ENCODE measurements at places on chromosomes 6 and 20.

DNA sequence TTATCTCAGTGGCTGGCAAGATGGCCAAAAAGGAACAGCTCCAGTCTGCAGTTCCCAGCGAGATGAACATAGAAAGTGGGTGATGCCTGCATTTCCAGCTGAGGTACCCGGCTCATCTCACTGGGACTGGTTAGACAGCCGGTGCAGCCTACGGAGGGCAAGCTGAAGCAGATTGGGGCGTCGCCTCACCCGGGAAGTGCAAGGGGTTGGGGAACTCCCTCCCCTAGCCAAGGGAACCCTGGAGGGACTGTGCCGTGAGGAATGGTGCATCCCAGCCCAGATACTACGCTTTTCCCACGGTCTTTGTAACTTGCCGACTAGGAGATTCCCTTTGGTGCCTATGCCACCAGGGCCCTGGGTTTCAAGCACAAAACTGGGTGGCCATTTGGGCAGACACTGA, 324.7 kb downstream of the GJA1 start:
- DNase-seq: no peak

DNA sequence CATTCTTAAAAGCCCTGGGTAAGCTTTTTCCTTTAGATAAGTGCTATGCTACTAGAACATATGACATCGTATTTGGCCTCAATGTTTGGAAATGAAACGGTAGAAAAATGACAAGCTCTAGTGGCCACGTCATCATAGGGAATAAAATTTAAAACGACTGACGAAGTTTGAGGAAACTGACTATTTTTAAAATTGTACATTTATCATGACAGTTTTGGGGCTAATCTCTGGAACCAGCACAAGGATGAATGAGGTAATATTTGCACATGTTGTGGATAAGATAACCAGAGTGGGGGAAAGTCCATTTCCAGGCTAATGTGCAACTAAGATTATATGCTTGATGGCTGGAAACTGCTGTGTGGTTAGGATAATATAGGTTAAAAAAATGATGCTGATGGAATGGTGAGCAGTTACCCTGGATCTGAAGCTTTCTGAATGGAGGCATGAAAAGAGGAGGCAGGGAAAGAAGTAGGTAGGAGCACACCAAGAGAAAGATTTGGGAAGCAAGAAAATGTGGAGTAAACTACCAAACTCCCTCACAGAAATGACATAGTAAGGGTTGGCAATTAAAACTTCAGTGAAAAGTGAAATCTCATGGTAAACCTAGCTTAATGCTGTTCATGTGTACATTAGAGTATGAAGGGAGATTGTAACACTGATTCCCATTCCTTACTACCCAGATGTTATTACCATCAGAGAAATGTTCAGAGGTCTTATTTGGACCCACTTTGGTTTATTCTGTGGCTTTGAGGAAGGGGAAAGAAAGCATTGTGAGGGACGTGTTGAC, 42.7 kb upstream of the CEP162 start:
- DNase-seq: no peak

DNA sequence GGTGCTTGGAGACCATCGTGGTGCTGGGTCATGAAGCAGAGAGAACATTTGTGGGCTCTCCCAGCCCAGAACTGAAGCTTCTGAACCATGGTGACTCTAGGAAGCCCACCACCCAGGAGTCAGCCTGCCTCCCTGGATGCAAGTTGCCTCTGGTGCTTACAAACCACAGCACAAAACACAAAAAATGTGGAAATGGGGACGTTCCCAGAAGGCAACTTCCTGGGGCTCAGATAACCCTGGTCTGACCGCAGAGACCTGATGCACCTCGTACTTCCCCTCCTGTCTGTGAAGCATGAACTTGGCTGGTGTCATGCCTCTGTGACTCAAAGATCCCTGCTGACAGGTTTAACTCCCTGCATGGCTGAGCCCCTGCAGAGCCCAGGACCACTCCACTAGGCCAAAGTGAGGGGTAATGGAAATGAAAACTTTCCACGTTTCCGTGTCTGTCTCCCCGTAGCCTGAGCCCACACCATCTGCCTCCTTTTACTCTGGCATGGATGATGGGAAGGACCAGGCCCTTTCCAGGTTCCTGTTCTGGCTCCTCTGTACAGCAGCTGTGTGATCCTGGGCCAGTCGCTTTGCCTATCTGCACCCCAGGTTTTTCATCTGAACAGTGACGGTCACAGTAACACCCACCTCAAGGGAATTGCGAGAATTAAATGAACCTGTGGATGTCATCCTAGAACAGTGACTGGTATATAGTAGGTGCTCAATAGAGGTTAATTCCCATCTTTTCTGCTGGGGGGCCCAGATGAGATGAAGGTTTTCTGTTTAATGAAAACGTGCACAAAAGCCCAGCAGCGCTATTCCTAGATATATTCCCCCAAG, 57.7 kb downstream of the PPP1R16B start:
- no peak for DNase-seq

- DNase-seq: no peak
Observed at GRCh38 chr20:35360033-35360432, 51.7 kb downstream of the UQCC1 start.

GRCh38 chr6:84227044-84227433, 404 bp downstream of the CEP162 start:
- DNase-seq: no peak

- DNase-seq: no peak
Observed at GRCh38 chr20:31565699-31566318, 39.3 kb upstream of the ID1 start.

GRCh38 chr20:23289249-23289648, 61.3 kb upstream of the NXT1 start:
- no peak for DNase-seq

DNA sequence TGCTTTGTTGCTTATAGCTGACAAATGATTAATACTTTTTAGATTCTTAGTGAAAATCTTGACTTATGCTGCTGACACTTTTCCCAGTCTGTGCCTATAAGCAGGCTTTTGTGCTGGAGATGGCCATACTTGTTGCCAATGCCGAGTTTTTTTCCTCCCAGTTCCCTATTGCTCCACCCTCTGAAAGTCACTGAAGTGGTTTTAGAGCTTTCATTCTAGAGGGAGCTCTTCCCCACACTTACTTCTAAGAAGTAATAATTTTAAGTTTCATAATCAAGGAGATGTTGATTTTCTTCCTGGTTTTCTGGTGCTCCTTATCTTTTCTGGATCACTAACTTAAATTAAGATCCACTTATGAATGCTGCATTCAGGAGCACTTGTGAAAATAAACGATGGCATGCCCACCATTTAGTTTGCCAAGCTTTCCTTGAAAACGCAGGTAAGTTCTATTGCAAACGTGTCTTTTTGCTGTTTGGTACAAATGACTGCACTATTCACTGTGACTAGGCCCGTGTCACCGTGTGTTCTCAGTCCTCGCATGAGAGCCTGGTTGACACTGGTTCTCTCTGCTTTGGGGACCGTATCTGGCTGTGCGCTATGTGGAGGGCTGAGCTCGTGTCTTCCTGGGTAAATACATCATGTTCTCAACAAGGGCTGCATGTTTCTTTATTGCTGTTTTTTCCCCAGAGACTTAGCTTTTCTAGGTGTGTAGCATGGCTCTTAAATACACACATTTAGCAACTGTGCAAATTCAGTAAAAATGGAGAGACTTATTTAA, 50.2 kb downstream of the GFRA4 start:
- DNase-seq: no peak

- DNase-seq: peak; percentile 33
Observed at GRCh38 chr6:44524476-44525227, 137.1 kb downstream of the CDC5L start.

DNA sequence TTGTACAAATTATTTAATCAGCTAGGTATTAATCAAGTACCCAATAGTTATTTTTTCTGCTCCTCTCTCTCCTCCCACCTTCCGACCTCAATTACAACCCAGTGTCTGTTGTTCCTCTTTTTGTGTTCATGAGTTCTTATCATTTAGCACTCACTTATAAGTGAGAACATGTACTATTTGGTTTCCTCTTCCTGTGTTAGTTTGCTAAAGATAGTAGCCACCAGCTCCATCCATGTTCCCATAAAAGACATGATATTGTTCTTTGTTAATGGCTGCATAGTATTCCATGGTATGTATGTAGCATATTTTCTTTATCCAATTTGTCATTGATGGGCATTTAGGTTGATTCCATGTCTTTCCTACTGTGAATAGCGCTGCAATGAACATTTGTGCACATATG, 652.8 kb upstream of the CITED2 start:
- no peak for DNase-seq

- no peak for DNase-seq
Observed at GRCh38 chr20:49859807-49860206, 47.2 kb downstream of the SLC9A8 start.

GRCh38 chr6:106473812-106474211, 113.3 kb downstream of the CRYBG1 start:
- DNase-seq: no peak

- no peak for DNase-seq
Observed at GRCh38 chr20:3686867-3687321, 5.1 kb upstream of the ADAM33 start.

DNA sequence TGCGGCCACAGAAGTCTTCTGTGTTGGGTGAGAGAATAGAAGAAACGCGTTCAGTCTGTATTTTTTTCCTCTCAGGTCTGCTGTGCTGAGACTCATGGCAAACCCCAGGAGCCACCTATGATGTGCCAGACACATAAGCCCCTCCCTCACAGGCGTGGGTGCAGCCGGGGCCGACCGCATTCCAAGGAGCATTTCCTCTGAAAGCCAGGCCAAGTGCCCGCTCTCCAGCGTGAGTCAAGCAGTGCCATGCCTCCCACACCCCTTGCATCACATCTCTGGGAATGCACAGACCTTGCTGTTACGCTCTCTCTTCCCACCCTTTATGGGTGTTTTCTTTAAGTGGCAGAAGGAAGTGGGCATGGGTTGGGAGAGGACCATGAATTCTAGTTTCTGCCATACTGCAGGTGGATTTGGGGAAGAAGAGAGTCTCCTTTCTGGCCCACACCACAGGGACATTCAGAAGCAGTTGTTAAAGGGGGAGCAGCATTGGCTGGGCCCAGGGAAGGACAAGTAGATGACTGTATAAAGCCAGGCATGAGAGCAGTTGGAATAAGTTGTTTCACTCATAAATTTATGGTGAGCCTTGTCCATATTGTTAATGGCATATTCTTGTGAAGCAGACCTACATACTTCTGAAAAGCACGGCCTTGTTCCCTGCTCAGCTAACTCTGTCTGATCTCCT, 37.1 kb upstream of the TFAP2A start:
- DNase-seq: no peak

DNA sequence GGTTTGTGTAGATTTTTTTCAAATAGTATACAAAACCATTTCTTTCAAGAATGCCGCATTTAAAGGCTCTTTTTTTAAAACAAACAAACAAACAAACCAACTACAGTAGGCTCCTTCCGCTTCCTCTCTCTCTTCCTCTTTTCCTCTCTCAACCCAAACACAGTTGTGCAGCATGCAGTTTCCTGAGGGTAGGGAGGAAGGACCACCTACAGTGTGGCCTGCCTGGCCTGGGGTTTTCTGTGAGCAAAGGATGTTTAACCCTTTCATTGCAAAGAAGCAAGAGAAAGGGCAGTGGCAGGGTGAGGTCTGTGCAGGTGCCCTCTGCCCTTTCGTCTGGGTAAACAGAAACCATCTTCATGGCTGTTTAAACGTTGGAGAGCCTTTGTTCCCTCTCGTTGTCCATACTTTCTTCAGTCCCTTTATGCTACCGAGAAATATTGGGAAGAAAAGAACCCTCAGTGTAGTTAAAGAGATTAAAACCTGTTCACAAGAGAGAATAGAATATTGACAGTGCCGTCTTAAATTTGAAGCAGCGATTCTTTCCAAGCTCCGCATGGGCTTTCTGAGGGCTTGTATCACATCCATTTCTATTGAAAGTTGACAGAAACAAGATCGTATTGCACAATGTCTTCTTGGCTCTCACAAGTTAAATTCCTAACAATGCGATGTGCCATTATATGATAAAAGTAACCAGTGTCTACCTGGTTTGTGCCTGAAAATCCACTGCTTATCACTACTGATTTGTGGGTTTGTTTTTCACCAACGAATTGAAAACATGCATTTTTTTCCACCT, 215.5 kb upstream of the SNX9 start:
- DNase-seq: no peak

GRCh38 chr6:95923518-95923917, 92.3 kb upstream of the FUT9 start:
- DNase-seq: peak; percentile 7

- DNase-seq: no peak
Observed at GRCh38 chr6:56091159-56091869, 156.1 kb downstream of the COL21A1 start.

GRCh38 chr6:6837541-6838080, 249.1 kb downstream of the LY86 start:
- no peak for DNase-seq

DNA sequence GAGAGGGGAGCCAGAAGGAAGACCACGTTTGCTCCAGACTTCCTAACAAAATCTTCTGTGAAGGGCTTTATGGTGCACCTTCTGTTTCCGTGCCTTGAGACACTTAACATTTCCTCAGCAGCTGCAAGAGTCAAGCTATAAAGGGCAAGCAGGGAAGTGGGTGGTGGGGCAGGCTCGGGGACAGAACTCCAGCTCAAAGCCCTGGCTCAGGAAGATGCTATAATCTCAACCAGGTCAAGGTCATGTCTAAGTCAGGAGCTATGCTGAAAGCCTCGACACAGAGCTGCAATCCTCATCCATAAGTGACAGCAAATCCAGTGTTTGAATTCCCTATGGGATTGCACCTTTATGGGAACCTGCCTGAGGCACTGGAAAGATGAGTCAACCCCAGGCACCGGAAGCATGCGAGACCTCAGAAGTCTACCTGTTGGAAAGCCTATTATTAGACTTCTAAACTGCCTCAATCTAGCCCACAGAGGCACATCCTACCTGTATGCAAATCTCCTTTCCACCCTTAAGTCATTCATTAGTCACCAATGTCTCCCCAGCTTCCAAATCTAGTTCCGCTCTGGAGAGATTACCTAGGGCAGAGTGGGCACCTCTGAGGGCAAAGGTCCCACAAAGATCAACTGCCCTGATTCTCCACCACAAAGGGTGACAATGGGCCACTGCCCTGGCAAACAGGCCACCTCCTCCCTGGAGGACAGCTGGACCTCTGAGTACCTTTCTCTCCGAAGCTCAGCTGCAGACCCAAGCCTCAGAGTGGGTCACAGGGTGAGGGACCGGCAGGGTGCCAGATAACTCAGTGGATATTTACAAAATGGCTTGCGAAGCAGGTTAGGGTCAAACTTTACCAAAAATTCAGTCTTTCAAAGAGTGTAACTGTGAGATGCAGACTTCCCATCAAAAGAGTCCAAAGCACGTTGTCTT, 287.0 kb downstream of the CDC5L start:
- DNase-seq: no peak

All from DND-41 (cell line).